ENCODE measurements at places on chromosomes 5 and 9.

GRCh38 chr9:133528001-133528875 lies 3.5 kb upstream of the MYMK start:
- no peak for DNase-seq

- no peak for DNase-seq
These were observed 194.3 kb upstream of the MAP3K1 start for GRCh38 chr5:56620903-56621677.

DNA sequence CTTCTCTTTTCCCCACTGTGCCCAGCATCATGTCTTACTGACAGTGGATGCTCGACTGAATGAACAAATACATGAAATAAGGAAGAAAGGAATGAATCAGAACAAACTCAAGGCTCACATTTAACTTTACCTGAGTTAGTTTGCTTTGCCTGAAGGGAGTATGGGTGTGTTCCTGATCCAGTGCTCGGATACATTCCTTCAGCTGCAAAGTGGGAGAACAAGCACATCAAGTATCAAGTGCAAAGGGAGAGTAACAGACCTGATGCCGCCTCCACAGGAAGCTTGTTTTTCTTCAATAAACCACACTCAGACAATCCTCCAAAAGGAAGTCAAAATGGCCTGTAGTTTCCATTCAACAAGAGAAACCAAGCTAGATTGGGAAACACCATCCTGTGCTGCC lies 66.1 kb downstream of the KIF24 start:
- DNase-seq: no peak

- DNase-seq: no peak
These were observed 55.5 kb downstream of the PCSK1 start for GRCh38 chr5:96377597-96377996.

DNA sequence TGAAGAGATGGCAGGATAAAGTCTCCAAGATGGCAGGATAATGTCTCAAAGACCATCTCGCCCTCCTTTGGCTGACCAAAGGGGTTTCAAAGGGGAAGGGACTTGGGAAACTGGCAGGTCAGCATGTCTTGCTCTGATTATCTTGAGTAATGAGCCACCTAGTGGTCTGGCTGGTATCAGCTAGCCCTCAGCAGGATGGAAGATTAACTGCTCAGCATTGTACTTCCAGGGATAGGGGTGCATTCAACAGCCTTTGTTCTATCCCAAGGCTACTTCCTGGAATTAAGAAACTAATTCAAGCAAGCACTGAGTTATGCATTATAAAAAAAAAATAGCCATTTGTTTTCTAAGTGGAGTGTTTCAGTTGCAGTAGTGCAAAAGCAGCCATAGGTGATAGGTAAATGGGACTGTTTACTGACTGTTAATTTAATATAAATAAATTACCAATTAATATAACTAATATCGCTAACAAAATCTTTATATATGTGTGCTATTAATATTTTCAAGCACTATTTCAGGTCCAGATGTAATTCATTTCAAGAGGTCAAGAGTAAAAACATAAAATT lies 555.5 kb downstream of the CDH9 start:
- DNase-seq: no peak

DNA sequence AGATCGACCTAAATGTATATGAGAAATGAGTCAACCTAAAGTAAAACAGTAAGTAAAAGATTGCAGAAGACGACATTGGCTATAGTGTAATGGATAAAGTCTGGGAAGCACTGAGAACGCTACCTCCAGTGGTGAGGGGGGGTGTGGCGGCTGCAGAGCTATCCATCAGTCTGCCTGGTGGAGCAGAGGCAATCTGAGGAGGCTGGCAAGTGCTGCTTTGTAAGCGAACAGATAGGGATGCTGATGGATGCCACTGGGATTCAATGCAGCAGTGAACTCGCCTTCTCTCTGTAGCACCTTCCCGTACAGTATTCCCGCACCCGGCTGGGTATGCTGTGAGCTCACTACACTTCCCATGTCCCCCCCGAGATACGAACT lies 261.5 kb downstream of the NSG2 start:
- DNase-seq: no peak

GRCh38 chr5:16913187-16914107 lies 22.6 kb downstream of the MYO10 start:
- DNase-seq: no peak

GRCh38 chr9:89919171-89919681 lies 314.4 kb downstream of the GADD45G start:
- no peak for DNase-seq

DNA sequence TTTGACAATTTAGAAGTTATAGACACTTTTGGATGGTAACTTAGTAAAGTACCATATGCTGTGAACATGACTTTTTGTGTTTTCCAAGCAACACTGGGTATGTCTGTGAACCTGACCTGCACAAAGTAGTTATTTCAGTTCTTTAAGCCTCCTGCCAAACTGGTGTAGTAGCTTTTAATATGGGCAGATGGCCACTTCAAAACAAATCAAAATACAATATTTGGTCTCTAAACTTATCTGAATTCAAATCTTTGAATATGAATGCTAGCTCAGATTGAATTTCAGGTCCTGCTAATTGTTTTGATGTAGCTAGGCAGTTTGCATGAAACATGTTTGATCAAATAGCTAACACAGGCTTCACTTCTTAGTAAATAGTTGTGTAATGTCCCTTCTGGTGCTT lies 1176.7 kb upstream of the CDH9 start:
- DNase-seq: no peak

GRCh38 chr5:41955432-41956024 lies 30.4 kb downstream of the FBXO4 start:
- DNase-seq: no peak

- no peak for DNase-seq
These were observed 154.3 kb upstream of the RAI14 start for GRCh38 chr5:34501840-34502239.

- no peak for DNase-seq
These were observed 17.5 kb downstream of the GOLPH3 start for GRCh38 chr5:32156635-32157034.

DNA sequence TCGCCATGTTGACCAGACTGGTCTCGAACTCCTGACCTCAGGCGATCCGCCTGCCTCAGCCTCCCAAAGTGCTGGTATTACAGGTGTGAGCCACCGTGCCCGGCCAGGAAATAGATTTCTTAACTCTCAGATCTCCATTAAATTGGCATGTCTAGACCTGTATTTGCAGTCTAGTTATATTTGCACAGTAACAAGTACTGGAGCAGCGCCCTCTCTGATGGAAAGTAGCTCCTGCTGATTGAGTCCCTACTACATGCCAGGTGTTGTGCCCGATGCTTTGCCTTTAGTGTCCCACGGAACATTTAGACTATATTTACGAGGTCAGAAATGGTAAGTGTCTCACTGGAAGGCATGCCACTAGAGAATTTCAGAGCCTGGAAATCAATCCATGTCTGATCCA lies 15.8 kb upstream of the TMED9 start:
- no peak for DNase-seq

GRCh38 chr5:128315671-128316070 lies 222.4 kb downstream of the FBN2 start:
- DNase-seq: no peak

DNA sequence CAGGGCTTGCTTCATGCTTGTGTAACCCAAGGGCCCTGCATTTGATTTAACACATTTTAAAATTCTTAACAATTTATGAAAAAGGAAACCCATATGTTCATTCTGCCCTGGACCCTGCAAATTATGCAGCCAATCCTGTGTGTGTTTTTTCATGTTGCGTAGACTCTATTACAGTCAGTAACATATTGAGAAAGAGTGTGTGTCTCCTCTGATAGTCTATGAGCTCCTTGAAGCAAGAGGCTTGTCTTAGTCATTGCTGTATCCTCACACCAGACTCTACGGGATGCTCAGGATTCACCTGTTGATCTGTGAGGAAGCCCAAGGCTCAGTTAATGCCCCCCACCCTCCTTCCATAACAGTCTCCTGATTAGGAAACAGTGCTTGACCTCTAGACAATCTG lies 177.3 kb upstream of the DMAC1 start:
- DNase-seq: no peak

GRCh38 chr9:27348785-27349697 lies 52.1 kb upstream of the EQTN start:
- DNase-seq: no peak

DNA sequence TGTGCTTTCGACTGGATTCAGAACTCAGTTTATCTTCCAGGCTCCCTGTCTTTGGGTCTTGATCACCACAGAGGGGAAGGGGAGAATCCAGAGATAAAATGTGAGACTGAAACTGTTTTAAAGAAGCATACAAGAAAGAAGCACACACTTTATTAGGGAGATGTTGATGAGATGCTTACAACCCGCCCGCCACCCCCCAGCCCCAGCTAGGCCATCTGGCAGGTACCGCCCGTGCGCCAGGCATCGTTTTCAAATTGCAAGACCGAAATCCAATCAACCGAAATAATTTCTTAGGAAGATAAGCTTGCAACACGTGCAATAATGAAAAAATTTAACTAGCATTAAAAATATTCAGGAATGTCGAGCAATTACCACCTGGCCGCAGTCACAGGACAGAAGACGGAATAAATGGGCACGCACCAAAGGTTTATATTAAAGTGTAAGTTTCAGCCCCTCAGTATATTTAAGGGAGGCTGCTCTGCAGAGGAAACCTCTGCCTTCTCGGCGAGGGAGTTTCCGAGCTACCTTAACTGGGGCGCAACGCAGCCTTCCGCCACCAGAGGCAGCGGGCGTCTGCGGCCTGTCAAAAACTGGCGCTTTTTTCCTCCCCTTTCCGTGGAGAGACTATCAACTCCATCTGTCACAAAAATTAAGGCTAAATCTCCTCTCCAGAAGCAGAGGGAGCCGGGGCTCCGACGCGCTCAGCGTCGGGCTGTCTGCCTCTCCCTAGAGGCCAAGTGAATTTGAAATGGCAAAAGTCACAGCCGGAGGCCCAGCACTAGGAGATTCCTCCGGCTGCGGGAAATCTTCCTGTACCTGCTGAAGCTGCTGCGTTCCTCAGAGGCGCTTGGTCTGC lies 996 bp upstream of the GAS1 start:
- peak; percentile 69 for DNase-seq

GRCh38 chr5:33379757-33380156 lies 61.0 kb upstream of the TARS1 start:
- no peak for DNase-seq

- DNase-seq: no peak
These were observed 1.3 kb upstream of the REEP5 start for GRCh38 chr5:112923148-112923917.

- no peak for DNase-seq
These were observed 2074.2 kb upstream of the C9orf72 start for GRCh38 chr9:29647451-29647850.

DNA sequence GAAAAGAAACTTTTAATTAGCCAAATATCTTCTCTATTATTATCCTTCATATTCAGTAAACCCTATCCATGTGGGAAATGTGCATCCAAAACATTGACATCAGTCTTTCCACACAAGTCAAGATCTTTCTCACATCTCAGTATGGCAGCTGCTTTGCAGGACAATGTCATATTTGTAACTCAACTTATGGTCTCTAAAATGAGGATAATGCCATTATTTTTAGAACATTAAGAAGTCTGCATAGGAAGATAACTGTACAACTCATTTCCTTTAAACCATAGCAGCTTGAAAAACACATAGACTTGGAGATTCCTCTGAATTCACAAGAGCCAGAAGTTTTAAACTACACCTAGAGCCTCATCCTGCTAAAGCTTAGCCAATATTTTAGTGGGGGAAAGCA lies 43.7 kb downstream of the MCTP1 start:
- no peak for DNase-seq

DNA sequence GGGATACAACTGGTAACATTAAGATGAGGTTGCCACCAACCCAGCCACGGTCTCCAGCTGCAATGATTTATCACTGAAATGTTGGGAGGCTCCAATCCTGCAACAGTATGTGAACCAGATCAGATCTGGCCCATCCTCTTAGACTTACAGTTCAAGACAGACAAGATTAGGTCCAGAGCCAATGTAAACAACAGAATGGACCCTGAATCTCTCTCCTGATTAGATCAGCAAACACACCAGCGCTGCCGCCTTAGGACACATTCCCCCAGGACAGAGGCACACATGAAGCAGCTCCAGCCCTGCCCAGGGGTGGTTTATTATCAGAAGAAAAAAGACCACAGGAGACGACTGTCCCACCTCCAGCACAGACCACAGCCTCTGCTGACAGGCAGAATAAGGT lies 82.1 kb downstream of the SLIT3 start:
- DNase-seq: no peak

DNA sequence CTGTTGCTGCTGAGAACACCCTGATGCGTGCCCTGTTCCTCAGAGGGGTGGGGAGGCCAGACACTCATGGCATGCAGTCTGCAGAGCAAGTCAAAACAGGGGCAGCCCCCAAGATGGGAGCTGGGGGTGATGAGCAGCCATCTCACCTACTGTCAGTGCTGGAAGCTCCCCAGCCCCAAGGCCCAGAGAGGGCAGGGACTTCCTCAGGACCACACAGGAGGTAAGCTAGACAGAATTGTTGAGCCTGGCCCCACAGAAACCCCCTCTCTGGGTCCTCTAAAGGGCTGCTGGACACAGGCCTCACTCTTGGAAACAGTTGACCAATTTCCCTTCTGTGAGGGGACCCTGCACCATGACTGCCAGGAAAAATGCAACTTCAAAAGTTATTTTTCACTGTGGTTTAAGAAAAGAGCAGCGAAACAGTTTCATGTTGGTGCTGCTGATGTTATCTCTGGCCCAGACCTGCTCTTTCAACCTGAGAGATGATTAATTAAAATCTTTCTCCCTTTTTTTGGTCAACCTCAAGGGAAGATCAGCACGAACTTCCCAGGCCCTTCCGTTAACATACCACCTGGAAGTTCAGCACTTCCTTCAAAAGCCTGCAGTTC lies 9.6 kb downstream of the CSF2 start:
- DNase-seq: no peak

DNA sequence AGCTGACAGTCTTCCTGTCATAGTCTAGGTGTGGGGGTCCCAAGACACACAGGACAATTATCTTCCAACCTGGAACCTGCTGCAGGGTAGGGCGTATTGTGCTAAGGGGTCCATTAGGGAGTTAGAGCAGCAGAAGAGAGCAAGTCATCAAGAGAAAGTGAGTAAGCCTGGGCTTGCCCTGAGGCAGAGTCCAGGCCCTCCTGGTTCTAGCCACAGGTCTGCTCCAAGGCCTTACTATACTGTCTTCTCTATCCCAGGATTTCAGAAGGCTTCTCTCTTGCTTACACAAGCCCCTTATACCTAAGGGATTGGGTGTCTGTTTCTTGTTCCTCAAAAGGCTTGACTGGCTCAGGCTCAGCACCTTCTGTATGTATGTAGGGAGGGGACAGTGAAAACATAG lies 7.7 kb downstream of the P4HA2 start:
- no peak for DNase-seq
